ENCODE measurements at places on chromosomes 1 and 21.

DNA sequence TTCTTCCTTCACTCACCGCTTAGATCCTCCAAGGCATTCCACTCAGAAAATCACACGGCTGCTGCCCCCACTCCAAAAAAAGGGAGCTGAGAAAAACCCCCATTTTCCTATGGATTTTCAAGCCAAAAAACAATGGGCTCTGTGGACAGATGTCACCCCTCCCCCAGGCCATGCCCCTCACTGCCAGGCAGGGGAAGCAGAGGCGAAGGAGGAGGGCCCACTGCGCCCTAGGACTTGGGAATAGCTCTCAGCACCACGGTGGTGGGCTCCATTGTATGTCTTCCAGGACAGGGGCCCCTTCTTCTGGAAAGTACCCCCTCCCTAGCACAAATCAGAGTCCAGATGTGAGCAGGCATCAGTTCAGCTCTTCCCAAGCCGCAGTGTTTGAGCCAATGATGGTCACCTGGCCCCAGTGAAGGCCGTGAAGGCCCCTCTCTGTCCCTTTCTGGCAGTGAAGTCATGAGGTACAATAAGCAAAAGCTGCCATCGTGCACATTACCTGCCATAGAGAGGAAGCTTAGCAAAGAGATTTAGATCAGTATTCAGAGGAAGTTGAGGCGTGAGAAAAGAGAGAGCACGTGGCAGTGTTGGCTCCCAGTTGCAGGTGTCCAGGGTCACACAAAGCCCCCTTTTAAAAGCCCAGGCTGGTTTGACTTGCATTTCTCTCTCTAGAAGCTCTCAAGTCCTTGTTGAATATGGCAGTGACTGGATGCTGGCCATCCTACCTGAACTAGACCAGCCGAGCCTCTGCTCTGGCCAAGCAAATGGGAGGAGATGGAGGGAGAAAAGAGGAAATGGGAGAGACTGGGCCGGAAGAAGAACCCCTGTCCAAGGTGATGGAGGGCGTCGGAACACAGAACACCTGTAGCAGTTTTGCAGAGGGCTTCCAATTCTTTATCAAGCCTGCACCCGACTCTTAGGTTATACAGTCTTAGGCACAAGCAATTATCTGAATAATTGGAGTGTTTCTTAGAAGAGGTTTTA, 149.0 kb downstream of the TOMM20 start:
- no peak for DNase-seq

DNA sequence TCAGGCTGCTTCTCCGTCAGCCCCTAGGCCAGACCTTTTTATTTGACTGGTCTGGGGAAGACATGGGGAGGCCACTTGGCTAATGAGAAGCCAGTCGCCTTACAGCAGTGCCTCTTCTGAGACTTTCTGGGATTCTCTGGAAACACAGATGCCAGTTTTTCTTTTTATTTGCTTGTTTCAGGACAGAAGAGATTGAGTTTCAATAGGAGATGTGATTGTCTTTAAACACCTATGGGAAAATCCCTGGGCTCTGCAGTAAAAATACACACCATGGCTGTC, 15.4 kb upstream of the BTG2 start:
- DNase-seq = no peak

GRCh38 chr1:59678493-59679228, 136.1 kb upstream of the HOOK1 start:
- DNase-seq = no peak

- DNase-seq = no peak
Measured at GRCh38 chr1:152539901-152540300, 25.6 kb downstream of the CRCT1 start.

DNA sequence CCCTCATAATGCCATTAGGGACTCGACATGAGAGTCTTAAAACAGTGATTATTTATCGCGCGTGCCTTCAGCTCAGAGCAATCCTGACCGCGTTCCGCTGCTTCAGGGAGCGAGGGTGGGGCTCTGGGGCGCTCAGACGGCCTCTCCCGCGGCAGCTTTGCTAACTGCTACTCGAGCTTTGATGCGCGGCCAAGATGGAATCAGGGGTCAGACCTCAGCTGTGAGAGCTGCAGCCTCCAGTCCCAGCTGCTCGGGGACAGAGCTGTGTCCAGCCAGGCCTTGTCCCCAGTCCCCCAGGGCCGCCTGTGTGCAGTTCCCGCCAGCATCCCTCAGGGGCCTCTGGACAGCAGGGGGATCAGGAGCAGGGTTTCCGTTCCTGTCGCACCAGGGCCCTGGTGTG, 104.6 kb upstream of the TTC34 start:
- no peak for DNase-seq

DNA sequence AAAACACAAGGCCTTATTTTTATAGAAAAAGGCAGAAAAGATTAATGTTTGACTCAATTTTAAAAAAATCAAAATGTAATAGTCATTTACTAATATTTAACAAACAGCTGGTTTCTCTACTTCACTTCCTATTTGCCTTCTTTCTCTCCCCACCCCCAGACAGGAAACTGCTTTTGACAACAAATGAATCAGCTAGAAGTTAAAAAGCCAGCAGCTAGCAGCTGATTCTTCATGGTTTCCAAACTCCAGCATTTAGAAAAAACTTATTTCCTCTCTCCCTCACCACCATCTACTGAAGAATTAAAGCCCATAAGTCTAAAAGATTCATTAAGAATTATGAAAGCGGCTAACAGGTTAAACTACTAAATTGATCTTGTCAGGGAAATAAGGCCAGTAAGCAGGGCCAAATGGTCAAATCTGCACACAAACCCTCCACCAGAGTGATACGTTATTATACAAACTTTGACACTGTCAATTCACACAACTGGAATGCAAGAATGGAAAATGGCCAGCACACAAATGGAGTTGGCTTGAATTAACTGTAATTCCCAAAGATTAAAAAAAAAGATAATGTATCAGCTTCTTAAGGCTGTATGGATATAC, 4.0 kb downstream of the WDR26 start:
- DNase-seq = no peak

GRCh38 chr1:52366517-52366827, 467 bp upstream of the CC2D1B start:
- DNase-seq = no peak

GRCh38 chr1:236861560-236862218, 66.6 kb downstream of the MTR start:
- no peak for DNase-seq

- no peak for DNase-seq
Measured at GRCh38 chr1:34164771-34165391, at the start of gene CSMD2. TSS of gene CSMD2 (minus strand) at chr1:34165230. CDS start at chr1:34165097, 133 bp downstream.

- DNase-seq = no peak
Measured at GRCh38 chr1:54335755-54336108, 70.5 kb downstream of the SSBP3 start.

DNA sequence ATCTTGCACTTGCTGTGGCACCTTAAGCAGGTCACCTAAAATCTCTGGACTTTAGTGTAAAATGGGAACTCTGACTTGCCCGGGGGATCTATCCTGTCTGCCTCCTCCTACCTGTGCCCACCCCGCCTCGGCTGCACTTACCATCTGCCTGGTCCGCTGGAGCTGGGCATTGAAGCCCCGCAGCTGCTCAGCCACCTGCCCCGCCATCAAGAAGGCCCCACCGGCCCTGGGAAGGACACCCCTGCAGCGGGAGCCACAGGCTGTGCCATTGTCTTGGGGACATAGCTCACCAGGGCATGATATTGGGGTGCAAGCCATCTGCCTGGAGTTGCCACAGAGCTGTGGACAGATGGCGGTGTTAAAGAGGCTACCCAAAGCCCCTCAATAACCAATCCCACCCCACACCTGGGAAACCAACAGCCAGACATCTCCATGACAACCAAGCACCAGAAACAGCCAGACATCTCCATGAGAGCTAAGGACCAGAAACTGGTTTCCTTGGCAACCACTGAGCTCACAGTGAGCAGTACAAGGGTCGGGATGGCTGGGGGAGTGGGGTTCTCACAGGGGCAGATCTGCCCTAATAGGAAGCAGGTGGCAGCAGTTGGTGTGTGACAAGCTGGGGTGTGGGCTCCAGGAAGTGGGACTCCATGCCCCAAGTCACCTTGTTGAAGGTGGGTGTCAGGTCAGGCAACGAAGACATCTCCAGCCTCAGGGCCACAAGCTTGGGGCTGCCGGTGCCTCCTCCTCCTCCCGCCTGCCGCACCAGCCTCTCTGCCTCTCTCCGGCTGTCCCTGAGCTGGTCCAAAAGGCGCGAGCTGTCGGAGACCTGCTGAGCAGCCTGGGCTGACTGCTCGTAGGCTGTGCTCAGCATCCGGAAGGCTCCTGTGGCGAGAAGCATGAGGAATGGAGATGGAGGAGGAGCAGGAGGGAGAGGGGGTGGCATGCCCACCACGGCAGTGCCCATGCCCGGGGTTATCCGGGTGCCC, 29.1 kb downstream of the LAMB3 start:
- no peak for DNase-seq

GRCh38 chr1:80217377-80217986, 1211.0 kb upstream of the ADGRL4 start:
- no peak for DNase-seq

- no peak for DNase-seq
Measured at GRCh38 chr1:23732363-23733224, 10.7 kb upstream of the ELOA start.

DNA sequence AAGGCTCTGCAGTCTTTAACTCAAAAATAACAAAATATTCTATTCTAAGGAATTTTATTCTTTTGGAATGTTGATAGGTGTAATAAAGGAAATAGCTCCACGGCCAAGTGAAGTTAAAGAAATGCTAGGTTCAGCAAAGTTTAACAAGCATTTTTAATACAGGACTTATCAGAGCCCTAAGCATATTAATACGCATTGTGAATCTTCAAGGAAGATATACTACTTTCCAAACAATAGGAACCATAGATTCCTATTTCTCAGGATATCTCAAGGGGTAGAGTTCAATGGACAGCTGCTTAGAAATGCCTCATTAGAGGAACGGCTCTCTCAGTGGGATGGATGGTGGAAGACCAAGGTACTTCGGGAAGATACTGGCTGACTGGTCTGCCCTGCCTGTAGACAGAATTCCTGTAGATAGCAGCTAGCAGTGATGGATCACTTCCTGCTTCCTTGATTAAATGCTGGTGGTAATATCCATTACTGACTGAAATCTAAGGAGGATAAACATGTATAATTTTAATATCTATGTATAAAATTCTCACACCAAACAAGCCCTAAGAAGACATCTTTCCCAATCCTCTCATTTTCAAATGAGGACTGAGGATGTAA, 8.1 kb upstream of the LRRC8C start:
- DNase-seq = no peak

GRCh38 chr21:25334046-25334730, 273.1 kb downstream of the MRPL39 start:
- no peak for DNase-seq

GRCh38 chr1:166164646-166164994, 2.2 kb downstream of the FAM78B start:
- DNase-seq = no peak

DNA sequence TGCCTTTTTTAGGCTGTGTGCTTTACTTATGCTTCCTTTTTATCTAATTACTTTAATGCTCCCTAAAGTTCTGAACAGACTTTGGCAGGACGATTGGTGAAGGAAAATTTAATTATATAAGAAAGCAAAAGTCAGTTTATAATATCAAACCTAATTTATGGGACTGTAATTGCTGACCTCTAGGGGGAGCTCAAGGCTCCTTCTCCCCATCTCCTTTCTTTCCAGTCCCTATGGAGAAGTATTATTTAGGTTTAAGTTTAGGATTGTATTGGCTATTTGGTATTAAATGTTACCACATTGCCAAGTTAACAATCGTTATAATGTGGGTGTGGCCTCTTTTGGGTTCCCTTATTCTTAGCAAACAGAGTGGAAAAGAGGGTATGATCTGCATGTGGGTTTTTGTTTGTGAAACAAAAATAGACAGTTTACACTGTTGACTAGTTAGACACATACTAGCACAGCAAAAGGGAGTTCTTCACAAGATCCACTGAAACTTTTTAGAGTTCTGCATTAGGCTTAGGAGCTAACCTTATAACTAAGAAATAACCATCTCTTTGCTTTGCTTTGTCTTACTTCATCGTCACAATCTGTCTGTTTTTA, 48.2 kb upstream of the TNFSF4 start:
- DNase-seq = no peak

DNA sequence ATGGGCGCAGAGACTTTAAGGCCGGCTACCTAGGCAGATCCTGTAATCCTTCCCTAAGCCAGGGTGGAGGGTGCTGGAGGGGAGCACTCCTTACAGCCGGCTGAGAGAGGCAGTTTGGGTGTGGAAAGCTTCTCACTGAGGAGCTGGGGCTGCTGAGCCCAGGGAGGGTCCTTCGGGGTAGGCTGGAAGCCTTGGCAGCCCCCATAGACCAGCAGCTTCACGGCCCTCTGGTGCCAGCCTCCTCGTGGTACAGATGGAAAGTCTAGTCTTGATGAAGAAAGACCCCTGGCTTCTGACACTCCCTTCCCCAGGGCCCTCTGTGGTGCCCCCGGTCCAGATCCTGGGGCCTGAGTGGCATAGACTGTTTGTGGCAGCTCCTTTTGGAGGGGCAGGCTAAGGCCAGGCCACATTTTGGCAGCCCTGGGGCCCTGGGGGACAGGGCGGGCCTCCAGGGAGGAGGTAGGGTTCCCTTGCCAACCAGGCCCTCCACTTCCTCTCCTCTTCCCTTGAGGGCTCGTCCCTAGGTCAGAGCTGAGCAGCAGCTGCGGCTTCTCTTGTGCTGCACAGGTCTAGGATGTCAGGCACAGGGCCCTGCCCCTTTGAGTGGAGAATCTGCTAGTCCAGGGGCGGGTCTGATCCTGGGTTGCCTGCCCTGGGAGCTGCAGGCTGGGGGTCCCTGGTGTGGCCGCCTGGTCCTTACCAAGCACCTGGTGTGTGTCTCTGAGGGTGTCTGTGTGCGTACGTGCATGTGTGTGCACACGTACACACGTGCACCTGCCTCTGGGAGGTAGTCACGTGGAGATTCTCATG, 4.8 kb downstream of the AMPD2 start:
- DNase-seq = no peak

GRCh38 chr1:201181323-201181722, 9.3 kb upstream of the IGFN1 start:
- DNase-seq = no peak

- no peak for DNase-seq
Measured at GRCh38 chr1:183279835-183280234, 93.8 kb downstream of the LAMC2 start.

DNA sequence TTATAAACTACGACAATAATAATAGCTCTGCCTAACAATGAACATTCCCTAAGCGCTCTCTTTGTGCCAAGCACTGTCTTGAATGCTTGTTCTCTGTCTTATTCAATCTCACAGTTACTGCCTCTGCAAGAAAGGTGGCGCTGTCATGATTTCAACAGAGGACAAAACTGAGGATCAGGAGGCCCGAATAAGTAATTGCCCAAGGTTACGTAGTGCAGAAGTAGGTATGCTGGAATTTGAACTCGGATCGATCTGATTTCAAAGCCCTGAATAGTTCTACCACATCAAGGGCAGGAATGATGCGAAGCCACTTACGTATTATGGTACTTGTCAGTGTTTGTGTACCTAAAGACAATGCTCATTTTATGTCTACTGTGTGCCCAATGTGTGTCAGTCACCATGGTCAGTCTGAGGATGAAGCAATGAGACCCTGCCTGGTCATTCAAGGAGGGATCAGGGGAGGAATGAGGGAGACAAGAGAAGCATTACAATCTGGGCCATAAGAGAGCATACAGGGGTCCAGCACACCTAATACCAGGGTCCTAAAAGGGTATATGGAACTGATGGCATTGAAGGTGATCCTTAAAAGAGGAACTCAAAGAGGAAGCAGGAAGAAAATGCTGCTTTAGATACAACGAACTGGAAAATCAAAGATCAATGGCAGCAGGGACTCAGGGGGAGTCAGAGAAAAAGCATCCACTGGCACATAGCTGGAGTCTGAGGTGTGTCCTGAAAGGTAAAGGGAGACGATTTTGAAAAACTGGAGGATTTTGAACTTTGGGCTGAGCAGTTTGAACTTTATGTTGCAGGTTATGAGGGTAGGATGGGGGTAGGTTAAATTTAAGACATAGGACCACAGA, 389.2 kb downstream of the PLPP3 start:
- no peak for DNase-seq

- DNase-seq = no peak
Measured at GRCh38 chr1:14930247-14930965, 223.1 kb upstream of the TMEM51 start.

Measured in activated T-helper 9 cell treated with anti-CD3 and anti-CD28 coated beads, Interleukin-2, amount 50 U/mL, for 16 hours (primary cell).